ENCODE measurements at places on chromosomes 2 and 18.
A peak's percentile ranks its signal among the peaks of the same experiment; 100 is the strongest.

DNA sequence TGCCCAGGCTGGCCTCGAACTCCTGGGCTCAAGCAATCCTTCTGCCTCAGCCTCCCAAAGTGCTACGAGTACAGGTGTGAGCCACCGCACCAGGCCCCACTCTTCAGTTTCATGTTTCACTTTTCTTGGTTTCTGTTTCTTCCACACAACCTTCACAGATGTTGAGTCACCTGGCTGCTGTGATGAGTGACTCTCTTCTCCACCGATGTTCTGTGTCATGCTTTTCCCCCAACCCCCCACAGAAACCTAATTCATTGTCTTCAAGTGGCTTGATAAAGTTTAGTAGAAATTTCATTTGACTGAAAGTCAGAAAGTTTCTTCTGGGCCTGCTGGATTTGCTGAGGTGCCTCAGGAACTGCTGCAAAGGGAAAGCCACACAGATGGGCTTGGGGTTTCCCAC is 78.5 kb downstream of the SPHKAP start:
- no peak for DNase-seq

DNA sequence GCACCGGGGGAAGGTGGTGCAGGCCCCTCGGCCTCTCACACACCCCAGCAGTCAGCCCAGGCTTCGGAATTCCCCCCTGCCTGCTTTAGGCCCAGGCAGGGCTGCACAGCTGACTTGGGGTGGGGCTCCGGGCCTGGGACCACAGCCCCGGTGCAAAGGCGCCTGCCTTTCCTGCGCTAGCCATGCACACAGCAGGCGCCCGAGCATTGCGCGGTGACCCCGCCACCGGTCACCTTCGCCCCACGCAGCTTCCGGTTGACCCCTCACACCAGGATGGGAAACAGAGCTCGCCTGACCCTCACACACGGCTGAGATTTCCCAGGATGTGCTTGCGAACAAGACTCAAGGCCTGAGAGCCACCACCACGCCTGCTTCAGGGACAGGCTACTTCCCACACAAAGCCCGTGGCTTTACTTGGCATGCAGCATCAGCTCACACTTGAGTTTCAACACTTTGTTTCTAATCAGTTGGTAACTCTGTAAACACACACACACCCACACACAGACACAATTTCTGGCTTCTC is 46.0 kb downstream of the SLC66A2 start:
- no peak for DNase-seq

GRCh38 chr2:132573444-132574007 is 96.5 kb downstream of the LYPD1 start:
- no peak for DNase-seq

- DNase-seq, result peak; percentile 73
Observed at GRCh38 chr18:48548011-48548771, 9.4 kb downstream of the CTIF start.

DNA sequence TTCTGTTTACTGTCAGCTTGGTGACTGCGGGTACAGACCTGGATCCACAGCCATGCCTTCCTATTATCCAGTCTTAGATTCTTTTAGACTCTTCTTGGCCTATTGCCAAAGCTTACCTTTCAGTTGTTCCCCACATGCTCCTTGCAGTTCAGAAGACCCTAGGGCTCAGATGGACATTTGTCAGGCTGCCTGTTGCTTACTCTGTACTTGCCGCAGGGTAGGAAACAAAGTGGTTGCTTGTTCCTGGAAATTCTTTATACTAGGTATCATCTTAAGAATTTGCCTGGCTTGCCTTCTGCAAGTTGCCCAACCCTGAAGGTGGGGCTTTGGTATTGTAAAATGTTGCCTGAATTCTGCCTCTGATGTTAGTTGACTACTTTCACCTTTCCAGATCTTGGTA is 24.4 kb downstream of the CD28 start:
- no peak for DNase-seq

GRCh38 chr2:29394981-29395350 is 279.8 kb downstream of the CLIP4 start:
- DNase-seq, result no peak

DNA sequence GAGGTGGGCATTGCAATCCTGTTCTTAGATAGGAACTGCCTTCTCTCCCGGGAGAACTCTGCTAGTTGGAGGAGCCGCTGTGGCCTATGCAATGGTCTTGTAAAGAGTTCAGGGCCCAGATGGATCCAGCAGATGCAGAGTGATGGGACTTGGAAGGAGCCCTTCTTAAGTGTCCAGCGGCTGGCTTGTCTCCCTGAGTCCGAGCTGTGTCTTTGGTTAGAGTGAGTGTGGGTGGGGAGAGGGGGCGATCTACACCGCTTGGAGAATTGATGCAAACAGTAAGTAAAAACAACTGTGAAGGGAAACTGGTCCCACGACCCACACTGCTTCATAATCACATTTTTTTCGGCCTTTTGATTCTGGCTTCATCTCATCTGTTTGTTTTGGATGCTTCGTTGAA is 89.8 kb upstream of the CYRIA start:
- no peak for DNase-seq

- no peak for DNase-seq
Observed at GRCh38 chr2:147888680-147889079, 43.9 kb downstream of the ACVR2A start.

- DNase-seq, result no peak
Observed at GRCh38 chr2:126208266-126208665, 447.7 kb upstream of the GYPC start.

- DNase-seq, result no peak
Observed at GRCh38 chr2:8606649-8607550, 75.0 kb upstream of the ID2 start.

DNA sequence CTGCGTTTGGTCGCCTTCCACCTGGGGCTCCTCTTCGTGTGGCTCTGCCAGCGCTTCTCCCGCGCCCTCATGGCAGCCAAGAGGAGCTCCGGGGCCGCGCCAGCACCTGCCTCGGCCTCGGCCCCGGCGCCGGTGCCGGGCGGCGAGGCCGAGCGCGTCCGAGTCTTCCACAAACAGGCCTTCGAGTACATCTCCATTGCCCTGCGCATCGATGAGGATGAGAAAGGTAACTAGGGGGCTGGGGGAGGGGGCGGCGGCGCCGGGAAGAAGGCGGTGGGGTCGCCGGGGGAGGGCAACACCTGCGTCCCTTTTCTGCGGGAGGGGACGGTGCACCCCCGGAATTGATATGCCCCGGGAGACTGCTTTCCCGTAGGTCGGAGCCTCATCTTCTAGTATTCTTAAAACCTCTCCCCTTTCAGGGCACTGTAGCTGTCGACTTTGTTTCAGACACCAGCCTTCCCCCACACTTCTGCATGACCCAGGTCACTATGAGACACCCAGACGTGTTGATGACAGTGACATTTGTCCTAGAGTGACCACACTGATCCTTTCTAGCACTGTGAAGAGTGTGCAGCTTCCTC is 755 bp downstream of the SPAST start:
- DNase-seq, result no peak

DNA sequence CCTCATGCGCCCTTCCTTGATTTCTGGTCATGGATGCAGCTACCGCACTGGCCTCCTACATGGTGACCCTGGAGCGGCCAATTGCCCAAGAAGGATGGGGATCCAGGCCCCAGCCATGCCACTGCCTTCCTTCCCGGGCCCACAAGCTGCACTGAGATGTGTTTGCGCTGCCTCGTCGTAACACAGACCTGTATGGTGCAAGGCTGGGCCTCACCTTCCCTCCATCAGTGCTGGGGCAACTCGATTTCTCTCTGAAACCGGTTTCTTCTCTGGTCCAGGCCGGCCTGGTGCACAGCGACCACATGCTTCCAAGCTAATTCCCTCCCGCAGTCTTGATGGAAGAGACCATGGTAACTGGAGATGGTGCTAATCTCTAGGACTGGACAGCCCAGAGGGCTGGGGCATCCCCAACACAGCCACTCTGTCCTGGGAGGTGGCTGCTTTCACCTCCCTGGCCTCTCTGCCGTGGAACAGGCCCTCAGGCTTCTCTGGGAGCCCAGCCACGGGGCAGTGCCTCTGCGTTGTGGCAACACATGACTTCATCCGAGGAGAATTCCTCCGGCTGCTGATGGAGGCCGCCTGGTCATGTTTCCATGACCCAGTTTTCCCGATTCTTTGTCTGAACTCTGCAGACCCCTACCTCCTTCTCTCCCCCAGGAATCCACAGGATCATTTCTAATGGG is 184.2 kb downstream of the GLI2 start:
- DNase-seq, result no peak

DNA sequence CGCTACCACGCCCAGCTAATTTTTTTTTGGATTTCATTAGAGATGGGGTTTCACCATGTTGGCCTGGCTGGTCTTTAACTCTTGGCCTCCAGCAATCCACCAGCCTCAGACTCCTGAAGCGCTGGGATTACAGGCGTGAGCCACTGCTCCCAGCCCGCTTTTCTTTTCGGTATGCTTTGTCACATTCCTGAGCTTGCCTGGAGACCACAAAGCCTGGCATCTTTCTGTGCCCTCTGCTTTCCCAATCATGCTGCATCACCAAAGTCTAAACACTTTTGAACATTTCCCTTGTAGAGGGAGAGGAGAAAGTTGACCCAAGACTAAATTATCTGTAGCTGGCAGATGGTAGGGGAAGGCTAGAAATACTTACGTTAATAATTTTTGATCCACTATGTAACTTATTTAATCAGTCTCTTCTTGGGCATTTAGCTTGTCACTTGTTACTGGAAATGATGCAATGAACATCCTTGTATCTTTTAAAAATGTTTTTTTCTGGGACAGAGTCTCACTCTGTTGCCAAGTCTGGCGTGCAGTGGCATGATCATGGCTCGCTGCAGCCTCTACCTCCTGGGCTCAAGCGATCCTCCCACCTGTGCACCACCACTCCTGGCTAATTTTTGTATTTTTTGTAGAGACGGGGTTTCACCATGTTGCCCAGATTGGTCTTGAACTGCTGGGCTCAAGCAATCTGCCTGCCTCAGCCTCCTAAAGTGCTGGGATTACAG is 2.7 kb upstream of the NPC1 start:
- DNase-seq, result no peak

DNA sequence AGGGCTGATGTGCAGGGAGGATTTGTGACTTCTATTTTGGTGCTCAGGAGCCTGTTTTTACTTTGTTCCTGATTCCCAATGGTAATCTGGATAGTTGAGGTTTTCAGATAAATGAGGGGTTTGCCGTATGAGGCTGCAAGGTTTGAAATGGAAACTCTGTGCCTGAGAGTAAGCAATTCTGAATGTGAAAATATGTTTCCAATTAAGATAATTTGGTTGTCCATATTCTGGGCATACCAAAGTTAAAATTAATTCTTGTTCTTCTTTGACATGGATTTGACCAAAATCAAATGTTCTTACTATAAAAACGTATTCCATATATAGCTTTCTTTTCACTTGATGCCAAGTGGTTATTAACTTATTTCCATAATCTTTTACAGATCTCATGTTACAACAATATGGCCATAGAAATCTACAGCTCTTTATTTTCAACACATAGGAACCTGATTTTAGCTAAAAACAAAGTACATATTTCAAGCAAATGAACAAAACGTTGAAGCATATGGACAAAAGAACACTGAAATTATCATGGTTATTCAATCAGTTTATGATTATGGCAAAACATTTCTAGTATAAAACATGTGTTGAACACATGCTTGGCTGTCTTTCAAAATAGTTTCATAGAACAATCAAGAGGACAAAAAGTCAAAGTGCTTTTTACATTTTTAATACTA is 63.4 kb upstream of the ARHGAP28 start:
- DNase-seq, result no peak

DNA sequence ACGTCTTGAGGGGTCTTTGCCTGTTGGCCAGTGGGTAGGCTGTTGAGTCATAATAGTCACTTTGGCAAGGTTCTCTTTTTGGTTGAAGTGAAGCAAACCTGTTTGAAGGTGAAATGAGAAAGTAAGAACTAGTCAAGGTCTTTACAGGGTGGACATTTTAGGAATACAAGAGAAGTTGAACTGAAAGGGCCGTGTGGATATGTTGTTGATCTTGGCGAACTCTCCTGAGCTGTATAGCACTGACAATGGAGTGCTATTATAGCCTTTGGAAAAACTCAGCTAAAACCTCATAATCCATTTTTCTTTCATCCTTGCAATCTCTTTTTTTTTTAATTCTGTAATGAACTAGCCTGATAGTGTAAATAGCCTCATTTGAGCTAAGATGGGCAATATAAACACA is 248.1 kb downstream of the MEIS1 start:
- no peak for DNase-seq

DNA sequence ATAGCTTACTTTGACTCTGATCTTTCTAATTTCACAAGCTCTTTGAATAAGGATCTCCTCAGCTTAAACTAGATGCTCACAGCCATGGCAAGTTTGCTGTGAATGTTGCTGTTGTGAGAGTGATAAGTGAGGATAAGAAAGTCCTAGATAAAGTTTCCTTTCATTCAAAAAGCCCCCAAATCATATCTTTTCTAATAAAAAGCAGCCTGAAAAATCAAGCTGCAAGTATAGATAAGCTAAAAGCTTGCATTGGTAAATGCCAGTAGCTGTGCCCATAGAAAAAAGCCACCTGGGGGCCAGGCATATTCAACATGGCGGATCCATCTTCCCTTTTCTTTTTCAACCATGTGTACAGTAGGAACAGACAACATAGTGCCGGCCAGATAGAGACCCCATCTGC is 4.3 kb downstream of the NLRC4 start:
- no peak for DNase-seq

- no peak for DNase-seq
Observed at GRCh38 chr2:235709969-235710879, 216.4 kb downstream of the AGAP1 start.

DNA sequence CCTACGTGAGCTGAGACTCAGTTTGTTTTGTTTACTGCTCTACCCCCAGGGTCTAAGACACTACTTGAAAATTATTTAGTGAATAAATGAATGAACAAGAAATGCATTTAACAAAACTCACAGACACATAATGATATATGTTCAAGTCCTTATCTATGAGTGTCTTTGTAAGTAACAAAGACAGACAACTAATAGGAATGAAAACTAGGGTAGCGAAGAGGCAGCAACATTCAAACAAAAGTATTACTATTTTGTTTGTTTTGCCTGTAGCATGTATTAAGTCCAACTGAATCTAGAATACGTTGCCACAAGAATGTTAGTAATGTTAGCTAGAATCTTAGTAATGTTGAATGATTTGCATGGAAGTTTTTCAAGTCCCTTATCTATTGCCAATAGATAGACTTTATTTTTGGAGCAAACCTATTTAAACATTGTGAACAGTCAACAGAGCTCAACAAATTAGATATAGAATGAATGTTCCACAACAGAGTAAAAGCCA is 144.8 kb upstream of the VWC2L start:
- no peak for DNase-seq
